ENCODE measurements at places on chromosomes 2 and 18. TPM values are rescaled to one million over a fixed set of nuclear protein-coding genes. Genes with fewer than 3 reads are reported as not detected.

The KRTCAP3 gene
- 25.0 TPM for total RNA-seq

The MROH2A gene
- not detected for total RNA-seq

The POMC gene
- total RNA-seq = 12.4 TPM

The CREG2 gene
- not detected for total RNA-seq

The SRD5A2 gene
- total RNA-seq = not detected

The ANKRD30B gene
- not detected for total RNA-seq

The TRABD2A gene
- 4.3 TPM for total RNA-seq

- no peak for DNase-seq
Measured at GRCh38 chr2:149625671-149626070, 38.1 kb upstream of the MMADHC start.

DNA sequence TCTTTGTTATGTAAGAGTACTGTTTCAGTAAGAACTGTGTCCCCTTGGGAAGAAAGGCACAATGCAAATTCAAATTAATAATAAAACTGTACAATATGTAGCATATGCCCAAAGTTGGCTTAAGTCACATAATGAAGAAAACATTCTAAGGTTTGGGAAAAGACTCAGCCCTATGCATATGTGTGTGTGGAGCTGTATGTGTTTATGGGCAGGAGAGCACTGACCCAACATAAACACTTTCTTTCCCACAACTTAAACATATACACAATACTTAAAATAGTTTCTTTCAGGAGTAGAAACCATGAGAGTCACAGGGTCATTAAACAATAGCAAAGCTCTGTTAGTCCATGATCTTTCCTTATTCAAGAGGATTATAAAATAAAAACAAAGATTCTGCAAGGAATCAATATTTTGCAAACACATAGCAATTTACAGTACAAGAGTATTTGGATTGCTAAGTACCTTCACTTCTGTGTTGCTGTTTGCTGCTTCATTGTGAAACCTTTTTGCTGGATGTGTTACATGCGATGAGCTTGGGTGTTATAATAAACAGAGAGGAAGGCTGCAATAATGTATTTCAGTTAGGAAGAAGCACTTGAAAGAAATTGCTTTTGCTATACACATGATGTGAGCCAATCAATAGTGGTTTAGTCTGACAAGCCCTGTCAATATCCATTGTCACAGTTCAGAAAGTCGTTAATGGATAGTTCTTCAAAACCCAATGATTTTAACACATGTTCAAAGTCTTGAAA is 347.3 kb downstream of the ARHGAP15 start:
- DNase-seq = no peak

GRCh38 chr18:8020132-8020846 is 453.2 kb downstream of the PTPRM start:
- no peak for DNase-seq

GRCh38 chr2:43207553-43208300 is 18.7 kb downstream of the ZFP36L2 start:
- peak; percentile 82 for DNase-seq

- no peak for DNase-seq
Measured at GRCh38 chr2:34825686-34826085, 1226.6 kb upstream of the FAM98A start.

DNA sequence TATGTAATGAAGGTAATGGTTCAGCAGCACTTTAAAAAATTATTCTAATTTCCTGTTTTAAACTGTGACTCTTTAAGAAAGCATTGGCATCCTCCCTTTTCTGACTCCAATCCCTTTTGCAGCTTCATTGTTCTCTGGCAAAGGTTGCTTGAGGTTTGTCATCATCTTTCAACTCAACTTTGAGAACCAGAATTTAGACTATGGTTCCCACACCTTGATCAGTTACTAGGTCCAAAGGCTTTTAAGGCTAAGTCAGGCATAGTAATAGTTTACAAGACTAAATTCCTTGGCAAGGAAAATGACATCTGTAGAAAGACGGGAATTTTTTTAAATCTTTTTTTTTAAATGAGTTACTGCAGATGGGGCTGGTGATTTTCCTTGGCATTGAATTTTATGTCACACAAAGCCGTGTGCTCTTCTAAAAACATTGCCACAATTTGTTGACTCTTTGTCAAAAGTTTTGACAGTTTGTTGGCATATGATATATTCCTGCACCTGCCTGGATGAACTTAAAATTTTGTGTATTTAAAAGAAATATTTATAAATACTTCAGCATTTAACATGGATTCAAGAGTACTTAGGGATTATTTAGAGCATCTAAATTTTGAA is 451.0 kb downstream of the MEIS1 start:
- DNase-seq = no peak

DNA sequence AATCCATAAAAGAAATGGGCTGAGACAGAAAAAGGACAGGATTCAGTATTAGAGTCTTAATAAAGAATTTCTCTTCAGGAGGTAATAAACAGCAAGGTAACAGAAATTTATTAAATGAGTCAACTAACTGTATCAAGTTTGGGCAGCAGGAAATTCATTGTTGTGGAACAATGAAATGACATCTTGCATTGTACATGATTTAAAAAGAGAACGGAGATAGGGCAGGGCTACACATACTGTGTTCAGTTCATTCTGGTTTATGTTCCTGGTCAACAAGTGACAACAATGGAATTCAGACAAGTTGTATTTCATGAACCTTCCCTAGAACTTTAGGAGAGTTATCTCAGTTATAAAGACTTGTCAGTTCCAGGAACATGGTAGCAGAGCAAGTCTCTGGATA is 961.3 kb downstream of the SOCS6 start:
- no peak for DNase-seq

DNA sequence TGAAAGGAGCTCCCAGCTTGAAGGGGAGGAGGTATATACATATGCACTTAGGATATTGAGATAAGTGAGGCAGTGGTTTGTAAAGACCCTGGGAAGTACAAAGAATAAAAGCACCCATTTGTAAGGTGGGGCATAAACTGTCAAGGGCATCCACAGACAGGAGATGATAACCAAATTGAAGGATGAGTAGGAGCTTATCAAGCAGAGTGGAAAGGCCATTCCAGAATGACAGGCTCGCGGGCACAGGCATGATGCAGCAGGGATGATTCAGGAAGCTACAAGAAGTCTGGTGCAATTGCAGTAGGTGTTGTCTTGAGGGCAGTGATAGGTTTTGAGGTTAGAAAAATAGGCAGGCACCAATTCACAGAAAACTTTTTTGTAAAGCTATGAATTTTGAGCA is 504.8 kb downstream of the PIK3C3 start:
- no peak for DNase-seq

GRCh38 chr2:78020491-78020890 is 498.3 kb upstream of the LRRTM4 start:
- DNase-seq = no peak

DNA sequence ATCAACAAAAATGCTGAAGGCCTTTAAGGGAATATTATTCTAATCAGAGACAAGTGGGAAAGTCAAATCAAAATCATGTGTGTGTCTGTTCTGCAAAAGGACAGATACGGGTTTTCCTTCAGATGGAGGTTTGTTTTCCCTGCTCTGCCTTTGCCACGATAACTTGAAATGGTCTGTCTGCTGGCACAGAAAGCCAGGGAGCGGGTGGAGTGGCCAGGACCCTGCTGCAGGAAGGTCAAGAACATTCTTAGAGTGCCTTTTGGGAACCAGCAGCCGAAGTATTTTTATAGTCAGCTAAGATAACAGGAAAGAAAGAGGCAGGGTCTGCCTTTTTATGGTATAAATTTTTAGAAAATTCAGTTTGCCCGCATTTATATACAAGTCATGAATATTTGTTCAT is 234.2 kb downstream of the LTBP1 start:
- DNase-seq = no peak

- DNase-seq = no peak
Measured at GRCh38 chr2:58350484-58350883, 109.4 kb upstream of the FANCL start.

DNA sequence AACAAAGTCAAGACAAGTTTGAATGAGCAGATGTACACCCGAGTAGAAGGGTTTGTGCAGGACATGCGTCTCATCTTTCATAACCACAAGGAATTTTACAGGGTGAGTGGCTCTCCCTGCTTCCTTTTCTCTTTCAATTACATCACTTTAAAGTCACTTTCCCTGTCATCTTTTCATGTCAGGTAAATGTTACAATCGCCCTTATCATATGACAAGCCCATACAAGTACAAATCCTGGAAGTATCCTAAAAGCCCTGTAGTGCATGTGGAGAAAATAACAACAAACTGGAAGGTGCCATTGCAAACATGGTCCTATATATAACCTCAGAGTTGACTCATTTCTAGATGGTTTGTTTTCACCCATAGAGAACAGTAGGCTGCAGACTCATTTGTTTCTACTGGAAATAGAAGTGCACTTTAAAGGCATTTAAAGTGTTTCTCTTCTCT is 126.0 kb downstream of the SP100 start:
- no peak for DNase-seq

- DNase-seq = no peak
Measured at GRCh38 chr2:85324639-85325465, 2.9 kb downstream of the TGOLN2 start.

DNA sequence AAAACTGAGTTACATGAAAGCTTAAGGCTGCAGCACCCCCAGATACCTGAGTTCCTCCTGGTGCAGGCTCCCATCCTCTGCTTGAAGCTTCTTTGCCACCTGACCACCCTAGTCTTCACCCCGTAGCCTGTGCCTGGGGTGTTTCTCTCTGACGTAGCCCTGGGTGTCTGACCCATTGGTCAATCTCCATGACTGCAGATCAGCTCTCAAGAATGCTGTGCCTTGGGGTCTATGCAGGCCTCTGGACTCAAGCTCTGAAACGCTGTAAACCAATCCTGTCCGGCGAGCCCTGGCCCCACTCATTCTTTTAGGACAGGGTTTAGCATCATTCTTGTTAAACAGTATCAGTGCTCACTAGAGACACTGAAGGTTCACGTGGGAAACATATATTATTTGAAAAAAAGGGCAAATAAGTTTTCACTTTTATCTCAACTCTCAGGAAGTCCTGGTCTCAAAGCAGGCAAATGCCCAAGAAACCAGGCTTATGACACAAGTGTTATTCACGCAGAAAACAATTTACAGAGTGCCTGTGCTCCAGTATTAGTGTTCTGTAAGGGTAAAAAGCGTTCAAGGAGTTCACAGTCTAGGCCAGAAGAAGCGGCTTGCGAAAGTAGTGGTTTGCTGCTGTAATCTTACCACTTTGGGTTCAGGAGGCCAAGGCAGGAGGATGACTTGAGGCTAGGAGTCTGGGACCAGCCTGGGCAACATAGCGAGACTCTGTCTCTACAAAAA is 22.8 kb upstream of the PPP4R1 start:
- no peak for DNase-seq

- no peak for DNase-seq
Measured at GRCh38 chr18:56161566-56162260, 476.7 kb downstream of the TXNL1 start.

DNA sequence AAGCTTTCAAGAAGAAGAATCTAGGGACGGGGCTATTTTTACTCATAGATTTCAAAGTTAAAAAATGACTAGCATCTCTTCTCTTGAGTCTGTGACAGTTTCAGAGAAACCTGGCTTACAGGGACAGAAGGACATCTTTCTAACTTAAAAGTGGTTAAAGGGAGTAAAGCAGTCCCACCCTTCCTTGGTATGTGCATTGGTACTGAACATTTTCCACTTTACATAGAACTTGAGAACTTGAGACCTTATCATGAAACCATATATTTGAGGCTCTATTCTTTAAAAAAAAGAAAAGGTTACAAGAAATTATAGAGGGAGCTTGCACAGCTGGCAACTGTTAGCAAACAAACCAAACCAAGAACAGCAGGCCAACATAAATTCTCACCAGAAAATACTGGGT is 73.4 kb upstream of the GAREM1 start:
- DNase-seq = no peak

GRCh38 chr2:217834744-217835513 is 167.9 kb downstream of the TNS1 start:
- no peak for DNase-seq

DNA sequence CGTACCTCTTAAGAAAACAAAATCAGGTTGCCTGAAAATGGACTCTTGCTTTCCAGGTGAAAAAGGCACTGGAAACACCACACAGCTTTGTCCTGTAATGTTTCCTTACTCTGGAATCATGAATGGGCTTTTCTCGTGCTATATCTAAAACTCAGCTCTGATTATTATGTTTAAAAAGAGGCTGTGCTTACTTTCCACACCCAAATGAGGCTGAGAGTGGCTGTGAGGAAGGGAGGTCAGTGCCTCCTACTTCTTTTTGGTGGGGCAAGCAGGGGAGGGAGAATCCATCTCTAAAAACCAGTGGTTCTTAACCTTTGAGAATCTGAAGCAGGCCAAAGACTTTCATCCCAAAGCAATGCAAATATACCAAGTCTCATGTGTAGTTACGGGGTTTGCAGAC is 148.6 kb downstream of the FAM210A start:
- DNase-seq = no peak

- DNase-seq = no peak
Measured at GRCh38 chr2:220676695-220677094, 895.4 kb downstream of the EPHA4 start.

DNA sequence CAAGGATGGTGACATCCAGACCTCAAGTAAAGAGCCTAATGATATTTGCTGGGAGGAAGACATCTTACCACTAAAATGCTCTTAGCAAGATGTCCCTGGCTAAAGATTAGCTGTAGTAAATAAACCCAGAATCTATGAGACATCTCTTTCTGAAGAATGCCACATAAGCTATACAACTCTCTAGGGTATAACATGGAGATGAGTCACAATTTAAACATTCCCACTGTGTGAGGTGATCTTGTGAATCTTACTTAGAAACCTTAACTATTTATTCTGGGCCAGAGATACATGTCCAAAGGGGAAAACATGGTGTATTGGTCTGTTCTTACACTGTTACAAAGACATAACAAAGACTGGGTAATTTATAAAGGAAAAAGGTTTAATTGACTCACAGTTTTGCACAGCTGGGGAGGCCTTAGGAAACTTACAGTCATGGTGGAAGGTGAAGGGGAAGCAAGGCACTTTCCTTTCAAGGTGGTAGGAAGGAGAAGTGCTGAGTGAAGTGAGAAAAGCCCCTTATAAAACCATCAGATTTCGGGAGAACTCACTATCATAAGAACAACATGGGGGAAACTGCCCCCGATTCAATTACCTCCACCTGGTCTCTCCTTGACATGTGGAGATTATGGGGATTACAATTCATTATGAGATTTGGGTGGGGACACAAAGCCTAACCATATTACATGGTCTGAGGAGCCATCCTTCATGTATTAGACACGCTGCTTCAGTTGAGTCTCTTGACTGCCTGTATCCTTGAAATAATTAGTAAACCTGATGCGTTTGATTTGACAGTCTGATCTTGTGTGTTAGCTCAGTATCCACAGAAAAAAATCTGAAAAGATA is 17.1 kb downstream of the KRCC1 start:
- DNase-seq = no peak

DNA sequence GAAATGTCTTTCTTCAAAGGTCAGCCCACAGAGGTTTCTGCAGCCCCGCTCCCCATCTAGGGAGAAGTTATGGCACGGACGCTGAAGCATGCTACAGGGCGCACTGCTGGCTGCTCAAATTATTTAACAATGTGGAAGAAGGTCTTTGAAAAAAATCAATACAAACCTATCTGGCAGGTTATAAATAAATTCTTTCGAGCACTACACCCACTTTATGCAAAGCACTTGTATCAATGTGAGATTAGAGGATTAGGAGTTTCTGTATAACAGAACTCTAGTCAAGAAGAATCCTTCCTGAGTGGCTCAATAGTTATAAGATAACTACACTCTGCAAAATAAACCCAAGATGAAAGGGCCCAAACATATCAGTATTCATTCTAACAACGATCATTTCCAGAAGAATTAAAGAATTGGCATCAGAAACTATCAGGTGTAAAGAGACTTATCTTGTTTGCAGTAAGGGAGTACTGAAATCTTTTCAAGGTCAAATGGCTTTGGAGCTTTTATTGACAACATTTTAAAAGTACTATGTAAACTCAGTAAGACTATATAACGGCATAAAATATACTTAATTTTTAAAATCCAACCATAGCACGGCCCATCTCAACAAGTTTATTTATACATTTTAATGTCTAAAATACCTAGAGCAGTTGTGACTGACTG is 103.0 kb upstream of the DNMT3A start:
- no peak for DNase-seq
